ENCODE measurements at places on chromosomes 2 and 18.

- no peak for DNase-seq
These were observed 41.3 kb downstream of the ANO7 start for GRCh38 chr2:241229563-241230401.

- DNase-seq, result no peak
These were observed 84.2 kb downstream of the ACKR3 start for GRCh38 chr2:236653863-236654262.

GRCh38 chr2:219273937-219274336 lies 5.2 kb upstream of the DNAJB2 start:
- DNase-seq, result peak; percentile 98

DNA sequence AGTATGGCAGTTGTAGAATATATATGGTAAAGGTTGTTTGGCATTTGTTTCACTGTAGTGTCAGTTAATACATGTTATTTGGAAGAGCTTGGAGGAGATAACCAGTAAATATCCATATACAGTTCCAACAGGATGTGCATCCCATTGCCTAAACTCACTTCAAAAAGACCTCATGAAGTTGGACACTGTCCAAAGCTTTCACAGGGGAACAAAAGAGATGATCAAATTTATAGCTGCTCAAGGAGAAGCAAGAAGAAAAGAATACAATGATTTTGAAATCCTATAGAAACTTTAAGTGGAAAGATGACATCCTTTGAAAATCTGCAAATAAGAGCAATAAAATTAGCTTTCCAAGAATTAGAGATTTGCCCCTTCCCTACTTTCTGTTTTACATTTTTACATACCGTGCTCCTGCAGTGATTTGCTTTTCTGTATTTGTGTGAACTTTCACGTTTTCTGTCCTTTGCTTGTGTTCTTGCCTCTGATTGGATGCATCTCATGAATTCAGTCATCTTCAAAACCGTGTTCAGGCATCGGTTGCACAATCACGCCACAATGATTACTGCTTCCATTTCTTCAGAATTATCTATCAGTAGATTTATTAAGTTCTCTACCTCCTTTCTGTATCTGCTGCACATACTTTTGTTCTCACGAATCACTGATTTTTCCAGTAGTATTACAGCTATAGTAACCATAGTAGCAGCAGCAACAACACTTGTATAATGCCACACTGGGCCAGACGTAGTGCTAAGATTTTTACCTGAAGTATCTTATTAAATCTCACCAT lies 83.8 kb downstream of the PARD3B start:
- no peak for DNase-seq

DNA sequence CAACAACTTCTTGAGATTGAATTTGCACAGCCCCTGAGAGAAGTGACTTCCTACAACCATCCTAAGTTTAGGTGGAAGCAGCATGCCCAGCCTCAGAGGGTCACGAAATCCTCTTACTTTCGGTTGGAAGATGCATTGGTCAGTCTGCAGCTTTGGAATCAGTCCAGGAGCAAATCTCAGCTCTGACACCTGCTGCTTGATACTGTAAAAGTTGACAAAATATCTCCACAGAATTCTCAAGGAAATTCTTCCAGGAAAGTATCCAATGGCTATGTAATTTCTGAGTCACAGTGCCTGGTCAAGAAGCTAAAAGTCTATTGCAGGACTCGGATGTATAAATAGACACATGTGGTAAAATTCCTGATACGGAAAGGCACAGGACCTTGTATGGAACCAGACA lies 414.5 kb upstream of the GYPC start:
- no peak for DNase-seq

DNA sequence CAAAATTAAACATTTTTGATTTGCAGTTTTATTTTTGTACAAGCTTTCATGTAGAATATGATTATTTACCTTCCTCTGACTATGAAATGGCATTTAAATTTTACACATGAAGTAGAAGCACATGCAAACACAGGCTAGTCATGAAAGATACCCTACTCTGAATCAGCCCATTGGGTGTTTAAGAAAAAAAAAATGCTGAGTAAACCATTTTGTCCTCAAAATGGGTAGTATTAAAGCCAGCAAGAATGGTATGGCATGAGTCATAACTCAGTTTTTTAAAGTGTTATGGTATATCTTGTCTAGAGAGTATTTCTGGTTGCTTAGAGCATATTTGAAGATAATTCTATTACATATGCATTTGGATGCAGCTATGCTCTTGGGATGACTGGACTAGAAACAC lies 55.0 kb downstream of the PKP4 start:
- DNase-seq, result no peak

- no peak for DNase-seq
These were observed 20.8 kb downstream of the DGUOK start for GRCh38 chr2:73947412-73948018.

- peak; percentile 87 for DNase-seq
These were observed 88.1 kb upstream of the KLF7 start for GRCh38 chr2:207253666-207254345.

DNA sequence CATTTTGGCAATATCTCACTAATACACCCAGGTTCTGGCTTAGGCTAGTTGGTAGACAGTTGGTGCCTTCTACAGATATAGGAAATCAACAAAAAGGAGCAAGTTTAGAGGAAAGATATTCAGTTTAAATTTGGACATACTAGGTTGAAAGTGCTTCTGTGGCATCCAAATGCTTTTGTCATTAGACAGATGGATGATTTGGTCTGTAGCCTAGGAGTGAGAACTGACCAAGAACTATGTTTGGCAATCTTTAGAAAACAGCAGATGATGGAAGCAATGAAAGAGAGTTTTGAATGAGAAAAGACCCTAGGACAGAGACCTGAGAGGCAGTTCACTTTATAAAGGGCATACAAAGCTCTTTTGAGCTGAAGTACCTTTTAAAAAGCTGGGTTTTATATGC lies 201.3 kb upstream of the FSHR start:
- DNase-seq, result no peak

GRCh38 chr18:67518566-67518965 lies 2.0 kb upstream of the DSEL start:
- DNase-seq, result no peak

GRCh38 chr2:155151945-155152344 lies 453.4 kb downstream of the KCNJ3 start:
- DNase-seq, result no peak

- no peak for DNase-seq
These were observed 701.2 kb upstream of the CDH7 start for GRCh38 chr18:65049586-65049985.

GRCh38 chr2:112623913-112624777 lies 21.6 kb upstream of the SLC20A1 start:
- peak; percentile 98 for DNase-seq

GRCh38 chr2:54470266-54470938 lies 14.3 kb downstream of the SPTBN1 start:
- DNase-seq, result peak; percentile 50

GRCh38 chr2:81706856-81707255 lies 1402.3 kb upstream of the LRRTM1 start:
- no peak for DNase-seq

DNA sequence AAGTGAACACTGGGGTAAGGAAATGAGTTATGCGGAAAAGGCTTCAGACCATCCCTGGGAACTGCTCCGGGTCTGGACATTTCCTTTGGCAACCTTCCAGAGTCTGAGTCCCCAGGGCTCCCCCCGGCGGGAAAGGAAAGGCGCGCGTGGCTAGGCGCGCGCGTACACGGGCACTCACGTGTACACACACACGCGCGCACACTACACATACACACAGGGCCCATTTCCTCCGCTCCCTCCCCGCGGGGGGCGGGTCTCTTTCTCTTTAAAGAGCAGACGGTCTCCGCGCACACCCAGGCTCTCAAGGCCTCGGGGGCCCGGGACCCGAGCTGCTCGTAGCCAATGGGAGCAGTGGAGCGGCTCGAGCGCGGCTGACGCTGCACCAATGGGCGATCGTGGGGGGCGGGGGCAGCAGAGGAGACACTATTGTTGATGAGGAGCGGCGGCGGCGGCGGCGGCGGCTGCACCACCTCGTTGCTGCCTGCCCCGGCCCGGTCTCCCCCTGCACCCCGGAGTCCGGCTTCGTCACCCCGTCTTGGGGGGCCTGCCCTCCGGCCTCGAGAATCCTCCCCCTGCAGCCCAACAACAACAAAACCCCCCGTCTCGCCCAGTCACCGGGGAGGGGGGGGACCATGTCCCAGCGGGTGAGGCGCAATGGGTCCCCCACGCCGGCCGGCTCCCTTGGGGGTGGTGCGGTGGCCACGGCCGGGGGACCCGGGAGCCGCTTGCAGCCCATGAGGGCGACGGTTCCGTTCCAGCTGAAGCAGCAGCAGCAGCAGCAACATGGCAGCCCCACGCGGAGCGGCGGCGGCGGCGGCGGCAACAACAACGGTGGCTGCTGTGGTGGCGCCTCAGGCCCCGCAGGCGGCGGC lies at the start of gene FAM117B:
TSS of gene FAM117B (plus strand) at position 414 of the 872 bp plus-strand sequence. CDS start at position 633, 219 bp downstream.
- DNase-seq, result peak; percentile 87

DNA sequence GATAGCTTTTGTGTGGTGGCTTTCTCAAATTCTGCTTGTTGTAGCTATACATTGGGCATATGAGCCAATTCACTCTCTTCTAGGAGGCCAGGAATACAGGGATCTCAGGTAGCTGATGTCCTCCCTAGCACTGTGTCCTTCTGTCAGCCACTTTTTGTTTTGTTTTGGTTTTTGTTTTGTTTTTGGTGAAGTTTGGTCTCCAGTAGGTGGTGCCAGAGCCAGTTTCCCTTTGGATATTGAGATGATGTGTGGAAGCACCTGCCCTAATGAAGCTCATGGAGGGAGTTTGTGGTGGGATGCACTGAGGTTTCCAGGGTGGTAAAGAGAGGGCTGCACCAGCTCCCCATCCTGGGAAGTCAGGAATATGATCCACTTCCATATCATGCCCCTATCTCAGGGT lies 100.5 kb upstream of the VWC2L start:
- DNase-seq, result peak; percentile 28

- DNase-seq, result peak; percentile 55
These were observed 11.6 kb downstream of the CFLAR start for GRCh38 chr2:201127570-201127969.

All from bronchial epithelial cell (primary cell).